ENCODE measurements at places on chromosomes 13 and 19.

DNA sequence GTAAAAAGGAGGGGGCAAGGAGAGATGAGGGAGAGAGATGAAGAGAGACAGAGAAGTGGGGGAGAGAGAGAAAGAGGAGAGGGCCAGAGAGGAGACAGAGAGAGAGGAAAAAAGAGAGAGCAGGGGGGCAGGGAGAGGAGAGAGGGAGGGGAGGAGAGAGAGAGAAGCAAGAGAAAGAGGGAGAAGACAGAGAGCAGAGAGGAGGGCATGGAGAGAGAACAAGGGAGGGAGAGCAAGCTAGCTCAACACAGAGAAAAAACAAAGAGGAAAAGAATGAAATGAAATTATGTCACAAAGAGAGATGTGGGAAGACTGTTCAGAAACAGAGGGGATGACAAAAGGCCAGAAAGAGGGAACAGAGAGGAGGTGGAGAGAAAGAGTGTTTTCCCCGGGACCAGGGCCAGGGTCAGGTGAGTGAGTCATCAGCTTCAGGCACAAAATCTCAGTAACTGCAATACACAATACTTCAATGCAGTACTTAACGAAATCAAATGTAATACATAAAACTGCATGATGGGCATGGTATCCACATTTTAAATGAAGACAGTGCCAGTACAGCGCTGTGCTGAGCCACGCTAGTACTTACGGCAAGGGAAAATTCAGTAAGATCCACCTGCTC lies 4.8 kb downstream of the KLK7 start:
- no peak for DNase-seq

- no peak for DNase-seq
Measured at GRCh38 chr19:19444681-19445155, 39.2 kb downstream of the GATAD2A start.

DNA sequence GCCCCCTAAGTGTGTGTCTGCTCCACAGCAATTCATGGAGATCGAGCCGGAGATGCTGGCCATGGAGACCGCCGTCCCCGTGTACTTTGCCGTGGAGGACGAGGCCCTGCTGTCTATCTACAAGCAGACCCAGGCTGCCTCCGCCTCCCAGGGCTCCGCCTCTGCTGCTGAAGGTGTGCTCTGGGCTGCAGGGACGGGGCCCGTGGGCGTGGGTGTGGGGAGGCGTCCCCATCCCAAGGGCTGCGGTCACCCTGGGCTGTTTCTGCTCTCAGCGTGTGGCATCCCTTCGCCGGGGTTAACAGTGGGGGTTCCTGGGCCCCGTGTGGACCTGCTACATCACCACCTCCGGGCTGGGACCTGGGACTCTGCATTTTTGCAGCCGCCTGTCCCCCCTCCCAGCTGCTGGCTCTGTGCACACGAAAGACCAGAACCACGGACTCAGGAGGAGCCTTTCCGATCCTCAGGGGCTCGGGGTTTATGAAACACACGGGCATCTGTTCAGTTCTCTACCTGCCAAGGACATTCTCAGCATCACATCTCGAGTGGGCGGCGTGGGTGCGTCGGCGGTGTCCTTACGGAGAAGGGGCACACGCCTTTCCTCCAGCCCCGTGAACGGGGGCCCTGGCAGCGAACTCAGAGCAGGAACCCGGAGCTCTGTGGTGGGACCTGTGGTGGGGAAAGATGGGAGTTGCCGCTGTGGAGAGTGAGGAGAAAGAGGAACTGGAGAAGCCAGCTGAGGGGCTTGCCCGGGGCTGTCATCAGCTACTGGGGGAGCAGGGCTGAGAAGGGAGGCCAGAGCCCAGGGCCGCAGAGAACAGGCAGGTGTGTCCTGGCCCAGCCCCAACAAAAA lies 7.8 kb downstream of the NCLN start:
- no peak for DNase-seq

DNA sequence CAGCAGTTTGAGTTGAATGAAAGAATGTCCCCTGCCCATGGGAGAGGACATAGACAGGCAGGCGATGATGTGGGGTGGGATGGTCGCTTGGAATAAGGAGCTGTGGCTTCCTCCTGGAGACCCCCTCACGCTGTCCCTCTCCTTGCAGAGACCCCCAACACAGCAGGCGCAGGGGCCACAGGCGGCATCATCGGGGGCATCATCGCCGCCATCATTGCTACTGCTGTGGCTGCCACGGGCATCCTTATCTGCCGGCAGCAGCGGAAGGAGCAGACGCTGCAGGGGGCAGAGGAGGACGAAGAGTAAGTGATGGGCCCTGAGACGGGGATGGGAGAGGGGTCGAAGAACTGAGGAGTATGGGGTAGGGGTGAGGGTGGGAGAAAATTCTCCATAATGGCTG lies 9.0 kb upstream of the TOMM40 start:
- DNase-seq = no peak

DNA sequence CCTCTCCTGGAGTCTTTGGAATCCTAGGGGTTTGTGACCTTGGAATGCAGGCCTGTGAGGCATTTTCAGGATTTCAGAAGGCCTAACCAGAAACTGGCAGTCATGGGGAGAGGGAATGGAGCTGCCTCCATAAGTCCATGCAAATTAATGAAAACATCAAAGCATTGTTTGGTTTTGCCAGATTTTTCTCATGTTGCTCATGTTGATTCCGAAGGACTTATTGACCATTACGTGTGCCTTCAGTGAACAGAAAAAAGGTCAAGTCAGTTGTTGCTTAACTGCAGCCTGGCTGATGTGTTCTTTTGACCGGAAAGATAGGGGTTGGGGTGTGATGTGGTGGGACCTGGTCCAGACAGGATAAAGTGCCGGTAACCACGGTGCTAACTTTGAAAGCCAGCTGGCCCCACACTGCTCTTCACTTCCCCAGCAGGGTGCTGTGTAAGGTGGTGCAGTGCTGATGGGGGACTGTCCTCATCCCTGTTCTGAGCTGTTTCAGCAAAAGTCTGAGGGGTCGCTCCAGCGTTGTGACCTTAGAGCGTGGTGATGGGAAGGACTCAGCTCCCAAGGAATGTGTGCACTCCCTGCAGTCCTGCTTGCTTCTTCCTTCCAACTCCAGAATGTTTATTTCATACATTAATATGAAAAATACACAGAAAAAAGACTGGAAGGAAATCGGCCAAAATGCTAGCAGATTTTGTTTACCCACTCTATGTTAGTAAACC lies 3.5 kb downstream of the RNF113B start:
- DNase-seq = no peak

GRCh38 chr13:44049081-44049945 lies 169.6 kb downstream of the LACC1 start:
- DNase-seq = no peak

DNA sequence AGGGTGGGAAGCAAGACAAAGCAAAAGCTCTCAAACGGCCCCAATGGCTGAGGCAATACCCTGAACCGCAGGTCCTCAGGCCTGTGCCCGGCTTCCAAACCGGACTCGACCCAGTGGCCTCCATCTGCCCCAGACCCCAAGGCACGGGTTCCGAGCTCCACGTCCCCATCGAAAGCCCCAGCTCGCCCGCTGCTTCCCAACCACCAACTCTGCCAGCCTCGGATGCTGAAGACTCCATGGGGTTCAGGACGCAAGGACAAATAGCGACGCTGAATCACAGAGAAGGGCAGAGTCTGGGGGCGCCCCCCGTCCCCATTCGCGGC lies 559 bp downstream of the POLR2E start:
- DNase-seq = no peak

DNA sequence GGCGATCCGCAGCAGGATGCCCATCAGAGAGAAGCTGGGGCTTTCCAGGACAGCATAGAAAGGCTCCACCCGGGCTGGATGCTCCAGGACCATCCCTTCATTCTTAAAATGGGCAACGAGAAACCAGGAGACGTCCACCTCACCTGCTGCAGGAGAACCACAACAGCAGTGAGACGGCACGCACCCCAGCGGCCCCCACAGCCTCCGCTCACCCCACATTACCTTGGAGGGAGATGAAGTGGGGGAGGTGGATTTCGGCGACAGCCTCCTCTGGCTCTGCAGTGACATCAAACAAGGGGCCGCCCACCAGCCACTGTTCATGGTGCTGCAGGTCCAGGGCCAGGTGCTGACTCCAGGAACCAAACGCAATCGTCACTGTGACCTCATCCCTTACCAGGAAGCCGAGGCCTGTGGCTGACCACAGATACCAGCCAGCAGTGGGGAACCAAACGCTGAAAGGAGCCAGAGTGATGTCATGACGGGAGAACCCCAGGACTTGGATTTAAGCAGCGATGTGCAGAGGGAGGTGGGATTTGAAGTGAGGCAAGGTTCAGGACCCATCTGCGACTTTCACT lies 25.1 kb downstream of the CARD8 start:
- no peak for DNase-seq

- DNase-seq = no peak
Measured at GRCh38 chr13:98507282-98507797, 69.6 kb downstream of the STK24 start.

DNA sequence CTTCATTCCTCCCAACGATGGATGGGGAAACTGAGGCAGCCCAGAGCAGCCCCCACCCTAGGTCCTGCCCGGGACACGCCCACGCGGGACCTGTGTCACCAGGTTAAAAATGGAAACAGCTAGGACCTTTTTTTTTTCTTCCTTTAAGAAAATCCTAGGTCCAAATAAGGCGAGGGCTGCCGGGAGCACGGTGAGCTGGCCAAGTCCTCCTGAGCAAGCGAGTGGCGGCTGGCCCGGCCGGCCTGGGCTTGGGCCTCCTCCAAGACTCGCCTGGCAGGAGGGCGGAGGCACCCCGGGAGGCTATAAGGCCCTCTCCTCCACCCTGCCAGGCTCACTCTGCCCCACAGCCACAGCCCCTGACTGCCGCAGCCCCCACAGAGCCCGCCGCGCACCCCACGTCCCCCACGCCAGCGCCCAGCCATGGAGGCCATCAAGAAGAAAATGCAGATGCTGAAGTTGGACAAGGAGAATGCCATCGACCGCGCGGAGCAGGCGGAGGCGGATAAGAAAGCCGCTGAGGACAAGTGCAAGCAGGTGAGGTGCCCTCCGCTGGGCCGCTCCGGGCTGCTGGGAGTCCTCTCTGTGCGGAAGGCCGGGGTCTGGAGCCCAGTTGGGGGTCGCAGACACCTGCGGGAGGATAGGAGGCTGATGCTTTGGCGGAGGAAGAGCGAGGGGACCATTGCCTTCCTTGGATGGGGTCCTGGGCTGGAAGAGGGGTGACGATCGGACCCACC lies 8.9 kb upstream of the TPM4 start:
- peak; percentile 46 for DNase-seq

- DNase-seq = no peak
Measured at GRCh38 chr13:26742691-26743358, 17.8 kb downstream of the GPR12 start.

- DNase-seq = no peak
Measured at GRCh38 chr19:17775991-17776803, 18.7 kb upstream of the B3GNT3 start.

- no peak for DNase-seq
Measured at GRCh38 chr19:38216785-38217641, 7.0 kb downstream of the DPF1 start.

DNA sequence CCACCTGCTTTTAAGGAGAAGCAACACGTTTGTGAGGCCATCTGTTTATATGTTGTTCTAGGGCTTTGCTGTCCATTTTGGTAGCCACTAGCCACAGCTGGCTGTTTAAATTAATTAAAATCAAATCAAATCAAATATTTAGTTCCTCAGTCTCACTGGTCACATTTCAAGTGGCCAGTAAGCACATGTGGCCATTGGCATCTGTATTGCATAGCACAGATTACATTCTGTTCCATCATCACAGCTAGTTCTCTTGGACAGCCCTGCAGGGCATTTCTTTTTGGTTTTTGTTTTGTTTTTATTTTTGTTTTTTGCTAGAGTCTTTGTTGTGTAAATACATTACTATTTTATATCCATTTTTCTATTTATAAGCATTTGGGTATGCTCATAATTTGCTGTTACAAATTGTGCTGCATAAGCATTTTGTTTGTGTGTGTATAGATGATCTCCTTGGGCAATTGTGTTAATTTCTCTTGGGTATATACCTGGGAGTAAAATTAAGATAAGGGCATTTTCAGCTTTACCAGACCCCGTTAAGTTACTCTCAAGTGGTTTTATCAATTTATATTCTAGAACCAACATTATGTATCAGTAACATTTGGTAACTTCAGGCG lies 31.3 kb downstream of the SAE1 start:
- DNase-seq = no peak

DNA sequence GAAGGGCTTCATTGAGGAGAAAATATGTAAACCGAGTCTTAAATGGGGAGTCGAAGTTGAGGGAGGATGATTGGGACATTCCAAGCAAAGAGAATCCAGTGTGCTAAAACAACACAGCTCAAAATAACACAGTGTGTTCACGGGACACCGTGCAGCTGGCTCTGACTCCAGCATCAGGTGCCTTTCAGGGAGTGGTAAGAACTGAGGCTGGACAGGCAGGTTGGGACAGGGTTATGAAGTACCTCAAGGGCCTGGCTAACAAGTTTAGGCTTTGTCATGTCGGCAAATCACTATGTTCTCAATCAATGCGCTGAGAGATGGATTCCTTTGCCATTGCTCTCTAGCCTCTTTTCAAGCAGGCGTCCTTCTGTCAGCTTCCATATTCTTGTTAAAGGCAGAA lies 27.5 kb upstream of the WDFY2 start:
- DNase-seq = no peak

- DNase-seq = no peak
Measured at GRCh38 chr13:34555988-34556387, 386.1 kb upstream of the NBEA start.

DNA sequence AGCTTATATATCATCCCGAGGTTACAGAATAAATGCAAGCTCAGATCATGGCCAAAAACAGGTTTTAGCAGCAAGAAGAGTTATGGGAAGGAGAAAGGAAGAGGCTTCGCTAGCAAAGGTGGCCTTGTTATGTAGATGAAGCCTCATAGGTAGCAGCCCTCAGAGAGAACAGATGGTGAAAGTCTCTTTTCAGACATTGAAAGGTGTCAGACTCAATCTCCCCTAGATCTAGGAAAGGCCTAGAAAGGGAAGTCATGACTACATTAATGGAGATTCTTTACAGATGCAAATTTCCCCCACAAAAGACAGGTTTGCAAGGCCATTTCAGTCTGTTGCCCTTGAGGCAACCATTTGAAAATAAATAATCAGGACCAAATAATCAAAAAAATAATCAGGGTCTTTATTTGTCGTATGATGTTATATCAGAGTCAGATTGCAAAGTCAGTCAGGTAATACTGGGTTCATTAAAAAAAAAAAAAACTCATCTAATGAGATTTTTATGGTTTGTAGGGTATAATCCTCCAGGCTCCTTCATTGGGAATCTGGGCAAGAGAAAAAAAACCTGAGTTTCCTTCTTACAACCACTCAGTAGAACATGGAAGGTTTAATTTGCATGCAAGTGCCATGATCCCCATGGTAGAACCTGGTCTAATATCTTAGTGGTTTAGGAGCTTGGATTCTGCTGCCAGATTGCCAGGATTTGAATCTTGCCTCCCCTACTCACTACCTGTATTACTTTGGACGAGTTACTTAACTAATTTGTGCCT lies 50.8 kb upstream of the HTR2A start:
- DNase-seq = no peak
